Pons (tissue), 1 donor: ENCODE measurements at places on chromosomes 5 and 9.

DNA sequence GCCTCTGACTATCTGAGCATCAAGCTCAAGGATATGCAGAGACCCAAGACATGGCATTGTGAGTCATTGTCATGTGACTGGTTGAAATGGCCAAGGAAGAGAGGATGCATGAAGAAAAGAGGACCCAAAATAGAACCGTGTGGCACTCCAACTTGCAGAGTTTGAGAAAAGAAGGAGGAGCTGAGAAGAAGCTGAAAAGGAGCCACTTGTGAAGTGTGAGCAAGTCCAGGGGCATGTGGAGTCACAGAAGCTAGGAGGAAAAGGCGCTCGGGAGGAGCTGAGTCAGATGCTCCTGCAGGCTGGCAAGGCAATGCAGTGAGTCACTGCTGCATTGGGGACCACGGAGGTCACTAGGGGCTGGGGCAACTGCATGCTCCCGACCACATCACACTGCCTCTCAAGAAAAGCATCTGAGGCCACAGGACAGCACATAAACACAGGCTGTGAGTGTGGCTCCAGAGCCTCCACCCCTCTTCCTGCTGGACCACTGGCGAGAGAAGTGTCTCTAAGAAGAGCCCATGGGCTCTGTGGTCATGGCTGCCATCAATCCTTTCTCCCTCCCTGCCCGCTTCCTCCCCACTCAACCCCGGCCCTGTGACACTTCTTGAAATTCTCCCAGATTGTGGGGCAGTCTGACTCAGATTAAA is 197.6 kb downstream of the DRD1 start:
- DNase-seq: peak; percentile 1

GRCh38 chr5:149383399-149383798 is 4.3 kb upstream of the IL17B start:
- DNase-seq: no peak

- no peak for DNase-seq
Observed at GRCh38 chr5:31362529-31362900, 169.0 kb downstream of the CDH6 start.

DNA sequence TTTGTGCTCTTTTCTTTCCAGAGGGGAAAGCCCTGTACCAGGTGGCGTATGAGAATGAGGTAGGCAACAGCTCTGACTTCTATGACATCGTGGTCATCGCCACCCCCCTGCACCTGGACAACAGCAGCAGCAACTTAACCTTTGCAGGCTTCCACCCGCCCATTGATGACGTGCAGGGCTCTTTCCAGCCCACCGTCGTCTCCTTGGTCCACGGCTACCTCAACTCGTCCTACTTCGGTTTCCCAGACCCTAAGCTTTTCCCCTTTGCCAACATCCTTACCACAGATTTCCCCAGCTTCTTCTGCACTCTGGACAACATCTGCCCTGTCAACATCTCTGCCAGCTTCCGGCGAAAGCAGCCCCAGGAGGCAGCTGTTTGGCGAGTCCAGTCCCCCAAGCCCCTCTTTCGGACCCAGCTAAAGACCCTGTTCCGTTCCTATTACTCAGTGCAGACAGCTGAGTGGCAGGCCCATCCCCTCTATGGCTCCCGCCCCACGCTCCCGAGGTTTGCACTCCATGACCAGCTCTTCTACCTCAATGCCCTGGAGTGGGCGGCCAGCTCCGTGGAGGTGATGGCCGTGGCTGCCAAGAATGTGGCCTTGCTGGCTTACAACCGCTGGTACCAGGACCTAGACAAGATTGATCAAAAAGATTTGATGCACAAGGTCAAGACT is 10.3 kb downstream of the PCYOX1L start:
- DNase-seq: no peak

DNA sequence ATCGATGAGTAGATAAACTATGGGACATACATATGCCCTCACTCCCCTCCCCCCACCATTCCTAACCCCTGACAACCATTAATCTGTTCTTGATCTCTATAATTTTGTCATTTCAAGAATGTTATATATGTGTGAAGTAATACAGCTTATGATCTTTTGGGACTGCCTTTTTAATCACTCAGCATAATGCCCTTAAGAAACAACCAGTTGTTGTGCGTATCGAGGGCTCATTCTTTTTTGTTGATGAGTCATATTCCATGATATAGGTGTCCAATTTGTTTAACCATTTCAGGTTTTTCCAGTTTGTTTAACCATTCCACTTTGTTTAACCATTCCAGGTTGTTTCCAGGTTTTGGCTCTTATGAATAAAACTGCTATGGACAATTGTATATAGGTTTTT is 75.6 kb downstream of the ARHGEF28 start:
- DNase-seq: no peak

DNA sequence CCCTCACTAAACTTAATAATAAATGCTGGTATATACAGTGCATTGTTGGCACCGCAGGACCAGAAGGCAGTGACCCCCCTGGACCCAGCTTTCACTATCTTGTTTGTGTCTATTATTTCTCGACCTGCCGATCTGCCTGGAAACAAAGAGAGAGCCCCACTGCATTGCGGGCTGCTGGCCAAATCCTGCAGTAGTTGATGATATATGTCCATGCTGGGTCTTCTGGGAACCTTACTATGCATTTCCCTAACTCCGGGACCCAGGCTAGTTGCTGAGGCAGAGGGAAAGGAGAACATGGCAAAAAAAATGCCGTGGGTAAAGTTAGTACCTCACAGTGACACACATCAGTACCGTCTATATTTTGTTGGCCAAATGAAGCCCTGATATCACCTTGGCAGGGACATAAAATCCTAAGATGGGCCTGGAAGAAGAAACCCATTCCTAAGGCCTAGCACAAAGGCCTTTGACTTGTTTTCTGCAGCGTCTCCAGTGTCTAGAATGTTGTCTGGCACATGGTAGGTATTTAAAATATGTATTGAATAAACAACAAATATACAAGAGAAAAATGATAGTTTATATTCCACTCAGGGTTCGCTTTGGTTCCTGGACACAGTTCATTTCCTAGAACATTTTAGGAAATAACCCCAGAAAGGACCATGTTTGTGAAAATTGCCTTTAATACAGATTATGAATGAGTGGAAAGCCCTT is 46.1 kb downstream of the NMUR2 start:
- DNase-seq: no peak

DNA sequence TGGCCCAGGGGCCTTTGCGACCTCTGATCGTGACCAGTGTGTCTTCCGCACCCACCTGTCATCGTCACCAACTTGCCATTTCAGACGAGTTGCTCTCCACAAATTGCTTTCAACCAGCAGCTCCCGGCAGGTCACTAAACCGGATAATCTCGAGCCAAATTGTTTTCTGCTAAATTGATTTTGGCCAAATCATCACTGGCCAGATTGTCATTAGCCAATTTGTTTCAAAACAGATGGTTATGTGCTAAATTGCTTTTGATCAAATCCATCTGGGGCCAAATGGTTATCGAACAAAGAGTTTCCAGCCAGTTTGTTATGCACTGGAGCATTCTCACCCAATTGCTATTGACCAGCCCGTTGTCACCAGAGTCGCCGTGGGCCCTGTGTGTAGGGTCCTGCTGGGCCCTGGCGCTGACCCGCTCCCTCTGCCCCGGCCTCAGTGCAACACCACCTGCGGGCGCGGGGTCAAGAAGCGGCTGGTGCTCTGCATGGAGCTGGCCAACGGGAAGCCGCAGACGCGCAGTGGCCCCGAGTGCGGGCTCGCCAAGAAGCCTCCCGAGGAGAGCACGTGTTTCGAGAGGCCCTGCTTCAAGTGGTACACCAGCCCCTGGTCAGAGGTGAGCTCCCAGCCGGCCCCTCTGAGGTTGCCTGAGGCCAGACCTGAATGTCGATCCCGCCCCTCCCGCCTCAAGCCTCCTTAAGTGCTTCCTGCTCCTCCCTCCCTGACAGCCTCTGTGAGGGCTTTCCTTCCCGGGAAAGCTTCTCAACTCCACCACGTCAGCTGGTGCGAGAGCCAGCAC is 35.6 kb downstream of the ADAMTSL2 start:
- no peak for DNase-seq

DNA sequence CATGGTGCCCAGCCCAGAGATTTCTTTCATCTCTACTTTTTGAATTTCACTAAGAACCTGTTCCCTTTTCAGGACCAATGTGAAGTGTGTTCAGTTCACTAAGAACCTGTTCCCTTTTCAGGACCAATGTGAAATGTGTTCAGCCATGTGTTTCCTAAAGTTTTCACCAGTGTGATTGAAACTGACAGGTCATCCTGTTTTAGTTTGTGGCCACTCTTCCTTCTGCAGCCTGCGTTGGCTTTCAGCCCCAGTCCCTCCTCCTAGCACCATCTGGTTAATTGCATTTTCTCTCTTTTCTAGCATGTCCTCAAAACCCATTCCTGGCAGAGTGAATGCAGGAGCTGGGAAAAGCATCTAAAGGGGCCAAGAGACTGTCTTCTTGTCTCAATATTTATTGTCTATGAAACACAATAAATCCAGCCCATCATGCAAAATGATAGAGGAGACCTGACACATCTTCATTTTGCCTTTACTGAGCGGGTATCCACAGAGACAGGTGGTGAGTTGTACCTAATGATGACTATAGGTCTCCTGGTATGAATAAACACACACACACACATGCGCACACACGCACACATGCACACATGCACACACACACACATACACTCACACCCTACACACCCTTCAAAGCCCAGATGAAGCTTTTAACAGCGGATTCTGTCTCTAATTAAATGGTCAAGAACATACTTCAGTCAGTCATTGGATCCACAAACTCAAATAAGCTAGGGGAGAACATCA is 6.1 kb upstream of the PANK3 start:
- DNase-seq: peak; percentile 19

- DNase-seq: no peak
Observed at GRCh38 chr9:4574657-4575243, 84.5 kb downstream of the SLC1A1 start.

GRCh38 chr5:148848393-148849031 is 22.1 kb downstream of the ADRB2 start:
- no peak for DNase-seq

GRCh38 chr9:23526806-23527205 is 299.2 kb downstream of the ELAVL2 start:
- no peak for DNase-seq

DNA sequence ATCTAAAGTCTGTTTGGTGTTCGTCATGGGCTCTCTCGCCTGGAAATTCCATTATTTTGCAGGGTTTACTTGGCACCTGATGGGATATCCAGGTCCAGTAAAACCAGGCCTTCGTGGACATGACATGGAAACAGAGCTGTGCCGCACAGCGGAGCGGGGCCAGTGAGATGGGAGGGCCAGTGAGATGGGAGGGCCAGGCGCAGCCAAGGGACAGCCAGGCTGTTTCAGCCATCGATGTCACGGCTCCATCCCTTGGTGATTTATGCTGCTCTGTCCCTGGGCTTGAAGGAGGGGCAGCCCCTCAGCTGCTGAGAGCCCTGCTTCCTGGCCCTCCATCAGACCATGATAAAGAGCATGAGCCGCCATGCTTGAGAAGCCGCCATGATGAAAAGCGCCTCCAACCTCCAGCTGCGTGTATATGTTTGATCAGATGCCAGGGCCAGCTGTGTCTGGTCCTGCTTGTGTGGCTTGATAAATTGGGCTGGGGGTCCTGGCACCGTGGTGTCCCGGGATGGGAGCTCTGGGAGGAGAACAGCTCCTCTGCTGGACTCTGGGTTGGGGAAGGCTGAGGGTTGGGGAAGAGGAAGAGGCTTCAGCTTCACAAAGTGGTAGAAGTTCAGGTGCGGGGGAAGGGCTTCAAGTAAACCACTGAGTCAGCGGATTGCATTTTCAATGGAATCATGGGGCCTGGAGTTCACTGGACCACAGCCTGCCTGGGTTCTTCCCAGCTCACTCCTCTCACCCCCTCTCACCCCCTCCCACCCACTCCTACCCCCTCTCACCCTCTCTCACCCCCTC is 6.1 kb upstream of the COL5A1 start:
- no peak for DNase-seq

GRCh38 chr5:4883360-4883759 is 256.8 kb upstream of the ADAMTS16 start:
- DNase-seq: no peak

GRCh38 chr9:13770956-13771355 is 491.5 kb upstream of the MPDZ start:
- DNase-seq: no peak

- no peak for DNase-seq
Observed at GRCh38 chr5:142181547-142182163, 73.1 kb downstream of the NDFIP1 start.

- DNase-seq: no peak
Observed at GRCh38 chr5:54986269-54986654, 869 bp upstream of the ESM1 start.

DNA sequence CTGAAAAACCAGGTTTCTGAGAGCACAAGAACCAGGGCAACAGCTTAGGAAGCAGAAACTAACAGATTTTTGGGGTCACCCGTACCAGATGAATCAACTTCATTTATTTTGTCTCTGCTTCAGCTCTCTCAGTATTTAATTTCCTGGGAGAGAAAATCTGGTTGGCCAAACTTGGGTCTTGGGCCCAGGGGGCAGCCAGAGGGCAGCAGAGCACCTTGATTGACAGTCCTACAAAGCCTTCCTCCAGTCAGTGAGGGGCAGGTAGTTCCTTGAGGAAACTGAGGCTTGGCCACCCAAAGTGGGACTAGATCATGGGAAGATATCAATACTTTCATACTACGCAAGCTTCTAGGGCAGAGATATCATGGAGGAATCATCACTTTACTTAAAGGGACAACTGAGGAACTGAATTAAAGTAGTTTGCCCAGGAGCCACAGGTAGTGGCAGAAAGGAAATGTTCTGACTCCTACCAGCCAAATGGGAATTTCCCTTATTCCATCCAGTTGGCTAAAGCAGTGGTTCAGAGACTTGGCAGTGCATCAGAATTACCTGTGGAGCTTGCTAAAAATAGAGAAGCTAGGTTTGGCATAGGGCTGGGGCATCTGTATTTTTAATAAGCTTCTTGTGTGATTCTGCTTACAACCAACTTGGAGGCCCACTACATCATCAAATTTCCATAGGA is 21.5 kb upstream of the ARHGAP26 start:
- peak; percentile 51 for DNase-seq

GRCh38 chr5:134370311-134370870 is 978 bp upstream of the UBE2B start:
- no peak for DNase-seq

DNA sequence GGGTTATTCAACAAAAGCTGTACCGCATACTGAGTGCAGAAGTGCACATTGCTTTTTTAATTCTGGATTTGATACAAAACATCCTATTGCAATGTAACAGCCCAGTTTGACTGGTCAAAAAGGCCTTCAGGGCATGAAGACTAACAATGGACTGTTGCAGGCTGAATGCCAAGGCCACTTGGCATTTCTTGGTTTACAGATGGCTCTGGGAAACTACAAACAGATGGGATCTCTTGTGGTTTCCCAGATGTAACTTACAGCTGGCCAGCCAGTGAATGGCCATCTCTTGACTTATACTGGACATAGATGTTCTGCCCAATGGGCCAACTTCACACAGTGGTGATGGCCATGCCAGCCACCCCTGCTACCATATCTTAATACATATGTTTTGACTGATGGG is 36.8 kb downstream of the UGT3A2 start:
- peak; percentile 89 for DNase-seq
